ENCODE measurements at places on chromosomes 16 and 17.

DNA sequence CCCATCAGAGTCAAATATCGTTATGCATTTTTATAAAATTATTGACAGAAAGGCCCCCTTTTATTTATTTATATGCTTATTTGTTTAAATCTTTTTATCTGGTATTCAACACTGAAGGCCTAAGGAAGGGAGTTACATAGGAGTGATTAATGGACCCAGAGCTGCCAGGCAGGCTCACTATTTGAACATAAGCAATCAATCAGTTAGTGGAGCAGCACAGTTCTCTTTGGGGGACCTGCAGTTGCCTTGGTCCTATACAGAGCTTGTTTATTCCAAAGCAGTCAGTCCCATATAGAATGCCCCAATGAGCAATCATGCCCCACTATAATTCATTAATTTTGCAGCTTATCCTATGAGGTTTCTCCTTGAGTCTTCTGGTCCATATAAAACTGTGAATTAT lies 389.4 kb upstream of the GOT2 start:
- DNase-seq: no peak

GRCh38 chr16:30581457-30581856 lies 4.0 kb downstream of the ZNF785 start:
- DNase-seq: no peak

DNA sequence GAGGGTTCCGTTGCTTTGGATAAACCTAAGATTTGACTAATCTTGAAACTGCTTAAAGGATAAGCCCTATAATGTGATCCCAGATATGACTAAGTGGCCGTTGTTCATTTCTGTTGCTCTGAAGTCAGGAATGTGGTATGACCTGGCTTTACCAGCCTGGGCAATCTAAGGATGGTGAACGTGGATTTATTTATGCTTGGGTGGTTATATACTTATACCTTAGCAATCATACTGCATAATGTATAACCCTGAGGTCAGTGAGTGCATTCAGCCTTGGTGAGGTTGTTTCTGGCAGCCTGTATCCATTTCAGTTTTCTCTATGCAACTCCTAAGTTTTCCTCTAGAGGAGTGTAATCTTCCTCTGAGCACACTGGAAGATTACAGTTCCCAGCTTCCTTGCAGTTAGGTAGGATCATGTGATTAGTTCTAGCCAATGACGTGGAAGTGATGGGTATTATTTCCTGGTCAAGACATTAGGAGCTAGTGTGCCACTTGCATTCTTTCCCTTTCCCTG lies 41.9 kb downstream of the FTO start:
- DNase-seq: no peak

- no peak for DNase-seq
These were observed 23.2 kb upstream of the NAGLU start for GRCh38 chr17:42512733-42513251.

- no peak for DNase-seq
These were observed 2.1 kb downstream of the IRX5 start for GRCh38 chr16:54932737-54933254.

- no peak for DNase-seq
These were observed 9.7 kb upstream of the NXPH3 start for GRCh38 chr17:49565948-49566491.

GRCh38 chr16:79110242-79110641 lies 490.3 kb downstream of the MAF start:
- no peak for DNase-seq

GRCh38 chr16:117379-118365 lies 20.8 kb downstream of the NPRL3 start:
- peak; percentile 62 for DNase-seq

DNA sequence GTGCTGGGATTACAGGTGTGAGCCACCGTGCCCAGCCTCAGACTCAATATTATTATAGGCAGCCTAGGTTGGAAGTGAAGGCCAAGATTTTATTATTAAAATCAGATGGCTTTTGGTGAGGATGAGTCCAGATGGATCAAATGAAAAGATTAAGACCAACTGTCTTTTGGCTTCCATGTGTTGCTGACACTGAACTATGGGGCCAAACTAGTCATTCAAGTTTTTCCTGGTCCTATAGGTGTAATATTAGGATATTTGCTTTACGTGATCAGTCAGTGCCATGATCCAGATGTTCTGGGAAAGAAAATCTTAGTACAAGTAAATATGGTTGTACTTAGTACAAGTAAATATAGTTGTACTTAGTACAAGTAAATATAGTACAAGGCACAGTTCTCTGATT lies 140.6 kb downstream of the MAP2K6 start:
- no peak for DNase-seq

GRCh38 chr16:21646091-21646490 lies 6.3 kb downstream of the IGSF6 start:
- DNase-seq: no peak

DNA sequence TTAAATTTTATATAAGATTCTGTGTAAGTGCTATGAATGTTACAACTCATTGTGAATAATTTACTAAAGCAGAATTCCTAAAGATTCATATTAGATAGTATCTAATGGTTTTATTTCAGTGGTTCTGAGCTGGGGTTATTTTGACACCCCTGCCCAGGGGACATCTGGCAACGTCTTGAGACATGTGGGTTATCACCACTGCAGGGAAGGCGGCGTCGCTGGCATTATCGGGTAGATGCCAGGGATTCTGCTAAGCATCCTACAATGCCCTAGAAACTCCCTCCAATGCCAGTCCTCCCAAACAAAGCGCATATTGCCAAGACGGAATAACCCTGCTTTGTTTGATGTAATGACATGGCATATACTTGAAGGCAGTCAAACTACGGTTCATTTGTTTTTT lies 372.3 kb upstream of the ZFHX3 start:
- no peak for DNase-seq

- no peak for DNase-seq
These were observed 66.2 kb downstream of the TMEM132E start for GRCh38 chr17:34645594-34645993.

DNA sequence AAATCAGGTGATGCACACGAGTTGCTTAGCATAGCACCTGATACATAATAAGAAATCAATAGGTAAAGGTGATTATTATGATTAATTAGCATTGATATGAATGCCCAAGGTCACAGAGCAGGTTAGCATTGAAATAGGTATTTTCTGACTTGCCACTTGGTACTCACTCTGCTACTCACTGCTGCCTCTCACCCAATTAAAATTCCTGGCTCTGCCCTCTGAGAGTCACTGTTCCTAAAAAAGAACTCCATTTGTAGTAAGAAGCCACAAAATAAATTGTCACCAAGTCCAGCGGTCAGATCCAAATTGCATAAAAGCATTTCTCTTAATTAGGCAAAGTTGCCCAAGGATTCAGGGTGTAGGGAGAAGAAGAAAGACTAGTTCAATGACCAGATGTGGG lies 8.9 kb upstream of the GRIN2A start:
- DNase-seq: no peak

DNA sequence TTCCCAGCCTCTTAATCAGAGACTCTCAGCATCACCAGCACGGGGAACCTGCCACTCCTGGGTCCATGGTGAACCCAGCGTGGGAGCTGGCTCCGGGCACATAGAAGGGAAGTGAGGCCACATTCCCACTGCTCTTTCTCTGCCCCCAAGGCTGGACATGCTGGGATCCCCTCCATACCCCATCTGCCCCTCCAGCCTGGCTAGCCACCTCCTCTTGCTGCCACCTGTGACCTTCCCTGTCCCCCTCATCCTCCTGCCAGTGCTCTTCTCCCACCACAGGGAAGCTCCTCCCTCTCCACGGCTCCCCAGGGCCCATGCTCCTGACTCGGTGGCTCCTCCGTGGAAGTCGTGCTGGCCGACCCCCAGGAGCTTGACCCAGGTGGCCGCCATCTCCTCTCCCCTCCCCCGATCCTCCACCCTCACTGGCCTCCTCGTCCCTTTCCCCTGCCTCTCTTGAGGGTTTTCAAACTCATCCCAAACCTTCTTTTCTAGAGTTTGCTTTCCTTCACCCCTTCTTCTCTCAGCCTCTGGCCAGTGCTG lies 139.1 kb upstream of the CHMP6 start:
- DNase-seq: no peak

DNA sequence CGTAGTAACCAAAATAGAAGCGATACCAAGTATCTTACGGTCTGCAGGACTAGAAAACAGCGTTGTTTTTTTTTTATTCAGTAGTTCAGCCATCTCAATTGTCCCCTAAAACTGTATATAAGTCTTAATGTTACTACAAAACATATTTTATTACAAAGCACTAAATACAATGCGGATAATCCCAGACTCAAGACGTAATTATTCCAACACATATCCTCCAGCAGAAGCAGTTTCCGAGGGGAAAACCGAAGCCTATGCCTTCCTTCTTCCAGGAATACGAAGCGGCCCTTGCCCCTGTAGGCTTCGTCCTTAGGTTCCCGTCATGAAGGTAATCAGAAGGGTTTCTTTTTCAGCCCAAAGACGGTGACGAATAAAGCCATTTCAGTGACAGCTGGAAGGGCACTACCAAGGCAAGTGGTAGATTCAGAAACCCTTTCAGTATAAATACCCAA lies 2.3 kb downstream of the TMEM107 start:
- DNase-seq: no peak

DNA sequence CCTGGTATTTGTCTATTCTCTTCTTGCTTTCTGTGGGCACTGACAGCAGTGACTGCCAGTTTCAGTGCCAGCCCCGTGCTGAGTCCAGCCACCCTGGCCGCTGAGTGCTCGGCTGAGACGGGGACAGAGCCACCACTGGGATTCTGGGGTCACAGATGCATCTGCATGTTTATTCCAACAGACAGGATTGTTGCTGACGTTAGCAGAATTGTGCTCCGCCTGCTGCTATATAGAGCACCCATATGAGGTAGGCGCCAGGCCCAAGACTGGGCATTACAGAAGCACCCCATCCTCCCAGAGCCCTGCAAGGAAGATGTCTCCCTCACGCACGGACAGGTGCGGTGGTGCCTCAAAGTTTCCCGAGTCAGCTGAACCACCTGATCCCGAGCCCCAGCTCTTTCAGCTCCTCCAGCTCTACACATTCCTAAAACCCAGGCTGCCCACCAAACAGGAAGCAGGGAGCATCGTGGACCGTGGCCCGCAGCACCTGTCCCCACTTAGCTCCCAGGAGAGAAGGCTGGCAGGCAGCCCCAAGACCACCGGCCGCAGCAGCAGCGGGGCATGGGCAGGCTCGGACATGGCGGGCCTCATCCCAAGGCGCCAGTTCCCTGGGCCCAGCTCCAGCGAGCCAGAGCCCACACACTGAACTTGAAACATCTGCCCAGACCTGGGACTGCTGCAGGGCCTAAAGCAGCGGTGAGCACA lies 44.9 kb upstream of the RASD1 start:
- no peak for DNase-seq

DNA sequence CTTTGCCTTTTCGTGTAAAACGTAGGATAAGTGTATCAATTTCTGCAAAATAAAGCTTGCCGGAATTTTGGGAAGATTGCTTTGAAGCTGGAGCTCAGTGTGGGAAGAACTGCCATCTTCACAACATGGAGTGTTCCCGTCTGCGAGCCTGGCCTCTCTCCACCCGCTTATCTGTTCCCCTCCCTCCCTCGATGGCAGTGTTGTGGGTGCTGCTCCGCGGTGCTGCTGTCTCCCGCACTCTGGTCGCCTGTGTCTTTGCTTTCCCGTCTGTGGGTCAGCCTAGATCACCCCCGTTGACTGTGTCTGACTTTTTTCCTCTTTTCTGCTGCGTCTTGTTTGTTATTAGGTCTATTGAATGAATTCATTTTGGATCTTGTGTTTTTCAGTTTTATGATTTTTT lies 17.0 kb downstream of the ACSF3 start:
- no peak for DNase-seq

DNA sequence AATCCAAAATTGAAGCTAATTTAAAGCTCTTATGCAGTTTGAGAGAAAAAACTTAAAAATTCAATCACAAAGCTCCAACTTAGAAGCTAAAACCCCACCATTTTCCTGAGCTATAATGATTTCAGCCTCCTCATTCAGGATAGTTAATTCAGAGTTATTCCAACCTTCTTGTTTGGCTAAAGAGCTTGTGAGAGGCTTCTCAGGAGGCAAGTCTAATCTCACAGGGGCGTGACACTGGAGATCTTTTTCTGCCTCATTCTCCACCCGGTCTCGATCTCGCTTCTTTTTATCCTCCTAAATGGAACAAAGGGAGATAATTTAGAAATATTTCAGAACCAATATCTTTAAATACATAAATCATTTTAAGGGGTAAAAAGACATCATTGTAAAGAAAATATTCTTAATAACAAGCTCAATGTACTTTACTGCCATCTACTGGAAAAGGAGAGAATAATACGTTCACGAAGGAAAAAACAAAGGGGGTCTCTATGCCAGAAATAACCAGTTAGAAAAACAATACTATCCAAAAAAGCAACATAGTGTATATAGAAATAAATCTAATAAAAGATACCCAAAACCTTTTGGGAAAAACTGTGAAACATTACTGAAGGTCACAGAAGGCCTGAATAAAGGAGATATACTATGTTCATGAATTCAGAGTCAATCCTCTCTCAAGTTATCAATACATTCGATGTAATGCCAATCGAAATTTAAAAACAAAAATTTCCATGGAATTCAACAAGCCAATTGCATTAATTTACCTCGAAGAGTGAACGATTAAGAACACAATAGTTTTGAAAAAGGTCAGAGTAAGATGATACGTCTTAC lies 13.9 kb downstream of the BRD7 start:
- DNase-seq: no peak

GRCh38 chr16:78939597-78939996 lies 660.9 kb downstream of the MAF start:
- DNase-seq: no peak

GRCh38 chr17:79914813-79915740 lies 75.8 kb upstream of the CBX4 start:
- no peak for DNase-seq

- no peak for DNase-seq
These were observed 6.4 kb downstream of the KRT38 start for GRCh38 chr17:41434415-41434814.

All from stimulated activated CD4-positive, alpha-beta T cell treated with anti-CD3 and anti-CD28 coated beads, Interleukin-1b, Interleukin-23, amount 100 ng/mL, for 48 hours (primary cell).